ENCODE measurements at places on chromosomes 16 and 17. TPM values are rescaled to one million over a fixed set of nuclear protein-coding genes. Genes with fewer than 3 reads are reported as not detected.

PRAC1 gene
- not detected for total RNA-seq

CSH2 gene
- total RNA-seq = not detected

MT1H gene
- total RNA-seq = not detected

ALDH3A1 gene
- total RNA-seq = 0.48 TPM

PGS1 gene
- 15.4 TPM for total RNA-seq

CXCL16 gene
- 2.8 TPM for total RNA-seq

CNEP1R1 gene
- 20.6 TPM for total RNA-seq

MBTPS1 gene
- total RNA-seq = 61.7 TPM

KRT9 gene
- not detected for total RNA-seq

GRCh38 chr16:86751076-86752030 lies 173.0 kb downstream of the FOXL1 start:
- no peak for DNase-seq

- DNase-seq = no peak
Observed at GRCh38 chr17:65398040-65398787, 163.2 kb downstream of the AXIN2 start.

DNA sequence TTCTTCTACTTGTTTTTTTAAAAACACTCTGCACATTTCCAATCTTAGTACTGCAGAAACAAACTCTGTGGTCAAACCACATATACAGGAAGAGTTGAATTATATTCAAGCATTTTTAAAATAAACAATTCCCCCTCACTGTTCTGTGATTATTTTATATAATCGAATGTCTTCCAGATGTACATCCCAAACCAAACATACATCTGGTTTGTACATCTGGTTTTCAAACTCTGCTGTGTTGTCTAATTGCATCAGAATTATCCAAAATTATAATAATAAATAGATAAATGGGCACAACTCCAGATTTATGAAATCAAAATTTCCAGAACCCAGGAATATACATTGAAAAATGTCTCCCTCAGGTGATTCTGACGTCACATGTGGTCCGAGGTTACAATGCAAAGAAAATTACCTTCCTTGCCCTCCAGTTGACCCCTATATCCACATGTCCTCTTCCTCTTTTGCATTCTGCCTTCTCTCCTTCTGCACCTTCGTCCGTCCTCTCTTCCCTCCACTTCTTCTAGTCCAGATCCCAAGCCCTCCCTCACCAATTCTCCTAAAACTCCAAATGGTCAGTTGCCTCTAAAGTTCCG lies 13.3 kb upstream of the CCDC144A start:
- DNase-seq = no peak

DNA sequence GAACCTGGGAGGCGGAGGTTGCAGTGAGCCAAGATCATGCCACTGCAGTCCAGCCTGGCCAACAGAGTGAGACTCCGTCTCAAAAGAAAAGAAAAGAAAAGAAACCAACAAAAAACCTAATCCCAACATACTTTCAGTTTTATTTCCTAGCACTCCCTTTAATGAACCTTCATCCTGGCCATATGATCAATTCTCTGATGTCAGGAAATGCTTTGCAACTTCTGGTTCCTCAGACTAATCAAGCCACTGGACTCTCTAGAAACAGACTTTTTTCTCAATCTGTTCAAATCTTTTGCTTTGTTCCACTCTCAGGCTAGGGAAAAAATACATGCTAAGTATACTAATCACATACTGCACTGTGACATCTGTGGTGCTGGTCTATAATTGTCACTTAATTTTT lies 13.4 kb upstream of the PSMC3IP start:
- DNase-seq = no peak

DNA sequence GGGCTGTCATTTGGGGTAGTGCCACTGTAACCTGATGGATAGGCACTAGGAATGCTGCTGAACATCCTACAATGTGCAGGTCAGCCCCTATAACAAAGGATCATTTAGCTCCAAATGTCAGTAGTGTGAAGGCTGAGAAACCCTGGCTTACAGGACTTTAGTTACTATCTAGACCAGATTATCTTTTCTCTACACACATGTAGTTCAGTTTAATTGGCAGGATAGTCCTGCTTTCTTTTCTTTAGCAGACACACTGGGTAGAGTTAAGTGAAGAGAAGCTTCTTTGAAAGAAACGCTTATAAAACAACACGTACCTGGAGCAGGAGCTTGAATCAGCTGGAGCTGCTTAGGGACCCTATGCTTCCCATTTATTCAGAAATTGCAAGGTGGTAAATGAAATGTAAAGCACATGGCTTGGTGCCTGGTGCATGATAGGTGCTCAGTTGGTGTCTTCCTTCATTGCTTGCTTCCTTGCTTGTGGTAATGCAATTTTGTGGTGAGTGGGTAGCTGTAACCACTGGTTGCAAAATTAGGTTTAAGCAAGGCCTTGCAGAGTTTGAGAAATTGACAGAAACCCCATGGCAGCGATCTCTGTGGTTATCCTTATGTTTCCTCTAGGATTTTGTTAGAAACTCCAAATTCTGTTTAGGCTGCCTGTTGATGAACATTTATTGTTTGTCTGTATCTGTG lies 9.4 kb downstream of the METTL9 start:
- DNase-seq = no peak

GRCh38 chr17:49980703-49981197 lies 11.8 kb downstream of the DLX4 start:
- no peak for DNase-seq

GRCh38 chr16:9160551-9160911 lies 69.1 kb downstream of the HAPSTR1 start:
- DNase-seq = no peak

DNA sequence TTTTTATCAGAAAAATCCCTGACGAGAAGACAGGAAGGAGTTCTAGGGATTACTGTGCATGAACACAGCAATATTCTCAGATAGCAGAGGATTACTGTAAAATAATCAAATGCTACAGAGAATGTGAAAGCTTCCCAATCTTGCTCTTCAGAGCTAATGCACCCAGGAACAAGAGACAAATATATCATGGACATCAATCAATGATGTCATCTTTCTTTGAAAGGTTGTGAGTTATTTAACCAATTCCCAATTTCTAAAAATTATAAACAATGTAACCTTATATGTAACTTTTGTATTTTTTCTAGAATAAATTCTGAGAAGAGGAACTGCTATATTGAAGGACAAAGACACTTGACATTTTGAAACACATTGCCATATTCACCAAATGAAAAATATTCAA lies 46.5 kb downstream of the BRD7 start:
- no peak for DNase-seq

DNA sequence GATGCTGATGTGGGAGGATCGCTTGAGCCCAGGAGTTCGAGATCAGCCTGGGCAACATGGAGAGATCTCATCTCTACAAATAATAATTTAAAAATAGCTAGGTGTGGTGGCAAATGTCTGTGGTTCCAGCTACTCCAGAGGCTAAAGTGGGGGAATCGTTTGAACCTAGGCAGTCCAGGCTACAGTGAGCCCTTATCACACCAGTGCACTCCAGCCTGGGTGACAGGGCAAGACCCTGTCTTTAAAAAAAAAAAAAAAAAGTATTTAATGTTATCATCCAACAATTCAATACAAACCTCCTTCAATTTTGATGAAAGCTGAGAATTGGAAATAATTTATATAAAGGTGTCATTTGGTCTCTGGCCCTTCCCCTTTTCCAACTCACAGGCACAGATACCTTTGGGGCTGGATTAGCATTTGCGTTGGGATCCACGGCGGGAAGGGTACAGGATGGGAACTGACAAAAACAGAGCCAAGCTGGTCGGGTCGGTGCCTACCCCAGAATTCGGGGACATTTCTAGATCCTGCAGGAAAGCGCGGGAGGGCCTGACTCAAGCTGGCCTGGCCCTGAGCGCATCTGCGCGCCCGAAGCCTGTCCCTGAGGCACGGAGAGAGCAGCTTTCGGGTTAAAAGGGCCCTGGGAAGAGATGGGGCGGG lies 860 bp upstream of the DCAF7 start:
- no peak for DNase-seq

DNA sequence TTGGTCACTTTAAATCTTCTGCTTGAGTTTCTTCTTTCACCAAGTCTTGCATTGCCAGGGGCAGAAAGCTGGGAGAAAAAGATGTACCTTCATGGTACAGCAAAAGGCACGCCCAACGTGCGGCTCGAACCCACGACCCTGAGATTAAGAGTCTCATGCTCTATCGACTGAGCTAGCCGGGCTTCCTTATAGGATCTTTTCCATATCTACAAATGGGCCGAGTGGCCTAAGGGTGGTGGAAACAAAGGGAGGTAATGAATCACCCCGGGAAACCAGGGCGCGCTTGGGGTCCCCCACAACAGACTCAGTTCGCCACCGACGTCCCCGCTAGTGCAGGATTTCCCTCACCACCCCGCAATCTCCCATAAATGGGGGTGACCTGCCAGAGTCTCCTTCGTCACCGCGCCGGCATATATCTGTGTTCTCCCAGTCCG lies 7.5 kb upstream of the OR1F1 start:
- DNase-seq = no peak

Data from heart right ventricle (tissue), 16 donors.